Activated CD4-positive, alpha-beta T cell treated with anti-CD3 and anti-CD28 coated beads, Interleukin-2, amount 50 U/mL, for 24 hours (primary cell): ENCODE measurements at places on chromosomes 6 and 20.

DNA sequence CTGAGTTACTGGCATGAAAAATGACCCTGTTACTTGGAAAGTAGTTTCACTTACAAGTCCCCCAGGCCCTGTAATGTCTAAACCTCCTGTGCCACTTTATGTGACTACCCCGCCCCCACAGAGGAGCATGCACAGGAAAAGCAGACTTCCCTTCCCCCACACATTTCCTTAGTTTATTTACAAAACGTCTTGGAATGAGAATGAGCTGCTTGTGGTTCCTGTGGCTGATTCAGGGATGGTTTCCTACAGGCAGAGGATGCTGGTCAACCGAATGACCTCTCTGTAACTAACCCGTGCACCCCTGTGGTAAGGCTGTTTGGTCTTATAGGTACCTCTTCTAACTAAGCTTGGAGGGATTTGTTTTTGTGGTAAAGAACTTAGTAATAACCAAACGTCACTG lies 28.5 kb downstream of the RSPO3 start:
- DNase-seq, result no peak

- no peak for DNase-seq
These were observed 272.6 kb downstream of the TSHZ2 start for GRCh38 chr20:53244711-53245110.

DNA sequence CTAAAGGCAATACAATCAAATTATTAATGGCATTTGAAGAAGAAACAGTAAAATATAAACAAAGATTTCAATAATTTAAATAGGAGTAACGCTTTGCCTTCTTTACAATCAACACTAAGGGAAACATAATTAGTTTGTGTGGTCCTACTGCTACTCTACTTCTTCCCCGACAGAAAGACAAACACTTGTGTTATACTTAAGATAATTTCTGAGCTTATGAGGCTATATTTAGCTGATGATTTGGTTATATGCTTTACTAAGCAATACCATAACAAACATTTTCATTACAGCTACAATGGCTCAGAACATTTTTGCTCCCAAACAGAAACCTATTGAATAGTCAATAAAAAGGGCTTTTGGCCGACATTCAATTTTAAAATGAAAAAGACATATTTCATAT lies 1217.2 kb upstream of the GJE1 start:
- no peak for DNase-seq

DNA sequence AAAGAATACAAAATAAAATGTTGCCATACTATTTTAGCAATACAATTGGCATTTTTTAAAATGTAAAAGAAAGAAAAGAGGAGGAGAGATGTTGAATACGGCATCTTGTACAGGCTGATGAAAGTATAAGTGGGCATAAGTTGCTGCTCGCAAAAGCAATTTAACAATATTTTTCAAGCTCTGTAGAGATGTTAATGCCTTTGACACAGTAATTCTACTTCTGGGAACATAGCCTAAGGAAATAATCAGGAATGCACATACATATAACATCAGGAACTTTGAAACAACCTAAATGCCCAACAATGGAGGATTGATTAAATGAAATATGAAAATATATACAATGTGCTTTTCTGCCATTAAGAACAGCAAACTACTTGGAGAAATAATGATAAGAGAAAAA lies 80.2 kb downstream of the LRRC1 start:
- DNase-seq, result no peak

DNA sequence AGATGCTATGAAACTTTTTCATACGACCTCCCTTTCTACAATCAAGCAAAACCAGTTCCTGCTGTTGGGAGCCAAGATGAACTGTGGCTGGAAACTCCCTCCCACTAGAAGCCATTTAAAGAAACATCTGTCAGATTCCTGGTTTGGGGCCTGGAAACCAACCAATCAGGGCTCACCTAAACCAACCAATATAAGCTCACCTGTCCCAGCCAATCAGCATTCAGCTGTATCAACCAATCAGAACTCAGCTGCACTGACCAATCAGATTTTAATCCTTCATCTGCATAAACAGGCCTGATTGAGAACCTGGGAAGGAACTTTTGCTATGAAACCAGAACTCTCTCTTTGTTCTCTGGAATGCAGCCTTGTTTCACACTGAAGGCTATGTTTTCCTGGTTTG lies 42.4 kb downstream of the SNX14 start:
- DNase-seq, result no peak

DNA sequence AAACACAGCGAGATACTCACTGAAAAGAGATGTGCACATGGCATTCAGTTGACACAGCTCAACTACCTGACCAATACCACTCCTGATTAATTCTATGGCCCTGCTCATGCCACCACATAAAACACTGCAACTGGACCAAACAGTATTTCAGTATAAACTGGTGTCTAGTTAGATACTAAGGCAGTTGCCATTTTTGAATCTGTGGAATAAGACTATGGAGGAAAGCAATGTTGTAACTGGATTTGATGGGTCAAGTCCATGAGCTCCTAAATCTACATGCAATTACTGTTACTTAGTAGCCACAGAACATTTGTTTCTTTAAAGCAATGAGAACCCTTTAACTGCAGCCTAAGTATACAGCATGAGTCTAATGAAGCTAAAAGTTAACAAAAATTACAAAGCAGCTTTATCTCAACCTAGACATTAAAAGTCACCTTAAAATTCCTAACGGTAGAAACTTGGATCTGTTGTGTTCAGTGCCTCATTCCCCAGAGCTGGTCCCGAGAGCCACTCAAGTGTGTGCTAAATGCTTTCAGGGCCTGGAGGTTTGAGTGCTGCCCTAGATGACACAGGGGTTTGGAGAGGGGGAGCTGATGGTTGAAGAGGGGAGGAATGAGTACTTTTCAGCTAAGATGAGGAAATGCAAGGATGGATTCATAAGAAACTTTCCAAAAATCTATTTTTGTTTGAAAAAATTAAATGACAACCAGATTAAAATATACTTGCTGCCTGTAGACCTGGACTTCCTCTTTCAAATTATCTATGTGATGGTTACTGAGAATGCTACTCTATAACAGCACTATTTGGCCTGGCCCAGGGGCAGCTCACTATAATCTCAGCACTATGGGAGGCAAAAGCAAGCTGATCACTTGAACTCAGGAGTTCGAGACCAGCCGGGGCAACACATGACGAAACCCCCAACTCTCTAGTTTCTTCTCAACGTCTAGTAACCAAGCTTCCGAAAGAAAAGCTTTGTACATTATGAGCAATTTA lies 15.6 kb downstream of the SNX5 start:
- no peak for DNase-seq
